ENCODE measurements at places on chromosomes 6 and 20.

DNA sequence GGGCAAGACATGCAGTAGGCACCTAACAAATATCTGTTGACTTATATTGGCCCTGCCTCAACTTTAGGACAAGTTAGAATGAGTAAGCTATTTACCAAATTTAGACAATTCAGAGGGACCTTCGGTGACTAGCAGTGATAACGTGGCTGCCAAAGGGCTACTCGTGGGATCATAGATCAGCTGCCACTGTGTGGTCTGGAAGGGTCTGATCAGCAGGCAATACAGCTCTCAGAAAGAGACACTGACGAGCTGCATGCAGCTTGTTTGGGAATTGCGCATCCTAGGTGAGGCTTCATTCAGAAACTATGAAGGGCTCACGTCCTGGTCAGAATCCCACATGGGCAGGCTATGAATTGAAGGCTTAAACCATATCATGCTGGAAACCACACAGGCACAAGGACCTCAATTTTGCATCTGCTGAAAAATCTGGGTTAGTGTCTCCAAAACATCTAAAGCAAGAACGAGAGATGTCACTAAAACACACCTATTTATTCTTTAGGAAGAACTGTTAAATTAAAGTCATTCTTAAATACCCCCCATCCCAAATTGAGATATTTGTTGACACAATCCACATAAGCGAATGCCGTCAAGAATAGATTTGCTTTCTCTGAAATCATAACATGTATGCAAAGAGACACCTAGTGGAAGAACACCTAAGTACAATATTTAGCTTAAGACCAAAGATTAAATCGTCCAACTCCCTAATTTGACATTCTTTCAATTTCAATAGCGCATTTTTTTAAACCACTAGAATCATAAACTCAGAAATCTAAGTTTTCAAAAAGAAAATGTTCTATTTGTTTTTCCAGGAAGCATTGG is 79.6 kb downstream of the IPCEF1 start:
- DNase-seq, result no peak

- peak; percentile 56 for DNase-seq
These were observed 145.6 kb downstream of the GJA10 start for GRCh38 chr6:90039911-90040310.

DNA sequence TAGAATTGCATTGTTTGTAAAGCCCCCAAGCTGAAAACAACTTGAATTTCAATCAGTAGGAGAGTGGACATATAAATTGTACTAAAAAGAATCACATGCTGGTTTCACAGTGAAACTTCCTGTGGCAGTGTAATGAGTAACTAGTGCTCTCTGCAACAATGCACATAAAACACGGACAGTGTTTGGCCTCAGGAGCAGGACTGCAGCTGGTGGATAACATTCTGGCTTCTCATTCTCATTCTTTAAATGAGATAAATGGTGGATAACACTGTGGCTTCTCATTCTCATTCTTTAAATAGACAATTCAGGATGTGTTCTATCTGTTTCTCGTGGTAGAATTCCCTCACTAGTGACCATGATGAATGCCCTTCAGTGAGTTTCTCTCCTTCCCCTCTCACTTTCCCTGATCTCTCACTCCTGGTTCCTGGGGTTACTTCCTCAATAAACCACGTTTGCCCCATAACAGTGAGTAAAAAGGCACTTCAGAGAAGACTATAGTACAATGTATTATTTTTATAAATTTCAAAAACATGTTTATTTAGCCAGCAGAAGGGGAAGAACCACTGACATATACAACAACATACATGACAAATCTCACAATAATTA is 59.9 kb downstream of the SLC22A2 start:
- no peak for DNase-seq

- no peak for DNase-seq
These were observed 4.1 kb downstream of the HLA-C start for GRCh38 chr6:31267651-31268368.

- no peak for DNase-seq
These were observed 3.4 kb downstream of the CYB5R4 start for GRCh38 chr6:83862776-83863471.

DNA sequence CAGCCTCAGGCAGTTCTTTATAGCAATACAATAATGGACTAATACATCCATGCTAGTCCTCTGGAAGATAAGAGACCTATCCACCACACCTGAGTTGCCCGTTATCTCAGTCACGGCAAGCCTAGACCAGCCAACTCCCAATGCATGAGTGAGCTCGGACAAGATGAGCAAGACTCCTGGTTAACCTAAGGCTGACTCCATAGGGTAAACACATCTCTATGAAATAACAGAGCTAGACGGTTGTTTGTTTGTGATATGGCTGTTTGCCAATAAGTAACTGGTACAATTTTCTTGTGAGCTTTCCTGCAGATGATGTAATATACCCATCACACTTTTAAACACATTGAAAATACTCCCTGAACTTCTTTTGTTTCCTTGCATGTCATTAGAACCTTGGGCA is 70.6 kb upstream of the PHACTR1 start:
- no peak for DNase-seq

GRCh38 chr6:2725999-2726567 is 24.6 kb downstream of the MYLK4 start:
- DNase-seq, result no peak

- DNase-seq, result no peak
These were observed 380.3 kb downstream of the DHX35 start for GRCh38 chr20:39342463-39342862.

DNA sequence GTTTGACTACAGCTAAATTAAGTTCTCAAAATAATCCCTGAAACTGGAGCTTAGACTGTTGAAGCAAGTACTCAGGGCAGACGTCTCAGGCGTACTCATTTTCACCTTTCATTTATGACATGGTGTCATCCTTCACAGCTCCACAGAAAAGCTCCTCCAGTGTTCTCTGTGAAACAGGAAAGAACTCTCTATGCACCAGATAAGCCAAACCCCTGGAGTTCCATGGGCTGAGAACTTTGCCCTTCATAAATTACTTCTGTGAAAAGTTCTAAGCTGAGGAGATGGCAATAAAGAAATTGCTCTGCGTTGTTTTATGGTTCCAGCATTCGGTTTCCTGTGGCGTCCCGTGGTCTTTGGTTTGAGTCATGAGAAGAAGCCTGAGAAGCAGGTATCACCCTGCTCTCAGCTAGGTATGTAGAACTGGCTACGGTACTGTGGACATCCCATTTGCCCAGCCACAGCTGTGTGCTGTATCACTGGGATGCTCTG is 20.2 kb upstream of the RREB1 start:
- no peak for DNase-seq

DNA sequence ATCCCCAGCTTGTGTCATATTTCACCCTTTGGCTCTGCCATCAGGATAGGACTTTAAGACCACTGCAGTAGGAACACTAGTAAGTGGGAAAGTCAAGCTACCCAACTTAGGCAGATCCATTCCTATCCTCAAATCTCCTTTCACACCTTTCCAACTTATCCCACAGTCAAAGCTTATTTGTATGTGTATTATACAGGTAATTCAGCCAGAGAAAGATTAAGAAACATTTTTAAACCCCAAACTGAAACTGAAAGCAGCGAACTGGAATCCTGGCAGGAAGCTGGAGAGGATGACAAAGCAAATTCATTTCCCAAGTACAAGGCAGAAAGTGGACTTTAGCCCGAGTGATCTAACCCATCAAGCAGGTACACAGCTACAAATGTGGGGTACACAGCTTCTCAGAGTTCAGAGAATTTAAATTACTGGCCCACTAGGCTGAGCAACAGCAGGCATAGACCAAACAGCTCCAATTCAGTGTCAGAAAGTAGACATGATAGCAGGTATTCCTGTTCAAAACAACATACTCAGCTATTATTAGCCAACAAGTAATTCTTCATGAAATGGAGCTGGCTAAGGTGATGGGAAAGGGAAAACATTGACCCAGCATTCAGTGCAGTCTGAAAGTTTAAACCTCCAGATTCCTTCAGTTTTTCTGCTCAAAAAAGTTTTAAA is 39.1 kb downstream of the ILRUN start:
- DNase-seq, result peak; percentile 65

DNA sequence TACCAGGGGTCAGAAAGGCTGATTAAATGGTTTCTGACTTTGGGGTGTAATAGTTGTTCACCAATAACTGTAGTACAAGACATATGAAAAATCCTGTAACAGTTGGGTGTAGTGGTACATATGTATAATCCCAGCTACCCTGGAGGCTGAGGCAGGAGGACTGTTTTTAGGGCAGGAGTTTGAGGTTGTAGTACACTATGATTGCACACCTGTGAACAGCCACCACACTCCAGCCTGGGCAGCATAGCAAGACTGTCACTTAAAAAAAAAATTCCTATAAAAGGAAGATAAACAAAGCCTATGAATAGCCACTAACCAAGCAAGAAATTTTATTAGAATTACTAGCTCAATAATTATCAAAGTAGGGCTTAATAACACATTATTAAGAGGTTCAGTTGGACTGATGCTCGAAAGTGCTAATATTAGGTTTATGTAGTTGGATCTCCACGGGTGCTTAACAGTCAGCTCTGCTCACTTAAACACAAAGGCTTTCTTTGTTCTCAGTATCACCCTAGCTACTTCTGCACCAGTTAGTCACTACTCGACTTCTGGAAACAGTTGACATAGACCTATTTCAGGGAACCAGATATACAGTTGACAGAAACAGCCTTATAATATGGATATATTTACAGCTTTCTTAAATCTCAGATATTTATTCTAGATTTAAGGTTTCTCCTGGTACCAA is 113.0 kb downstream of the MTFR2 start:
- no peak for DNase-seq

DNA sequence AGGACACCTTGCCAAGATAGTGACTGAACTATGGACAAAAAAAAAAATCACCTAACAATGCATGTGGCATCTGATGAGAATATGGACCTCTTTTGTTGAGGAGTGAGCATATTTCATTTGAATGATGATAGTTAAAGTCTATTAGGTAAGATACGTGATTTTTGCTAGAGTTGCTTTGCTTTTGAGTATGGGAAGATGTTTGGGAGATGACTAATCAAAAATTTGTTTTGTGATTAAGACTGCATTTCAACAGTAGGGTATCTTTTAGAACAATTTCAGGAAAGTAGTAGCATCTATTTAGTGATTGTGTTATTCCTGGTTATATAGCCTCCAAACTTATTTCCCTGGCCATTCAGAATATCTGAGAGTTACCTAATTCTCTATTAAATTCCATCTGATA is 878.6 kb upstream of the CITED2 start:
- DNase-seq, result peak; percentile 24

- no peak for DNase-seq
These were observed 5.9 kb upstream of the SULF2 start for GRCh38 chr20:47791084-47791599.

DNA sequence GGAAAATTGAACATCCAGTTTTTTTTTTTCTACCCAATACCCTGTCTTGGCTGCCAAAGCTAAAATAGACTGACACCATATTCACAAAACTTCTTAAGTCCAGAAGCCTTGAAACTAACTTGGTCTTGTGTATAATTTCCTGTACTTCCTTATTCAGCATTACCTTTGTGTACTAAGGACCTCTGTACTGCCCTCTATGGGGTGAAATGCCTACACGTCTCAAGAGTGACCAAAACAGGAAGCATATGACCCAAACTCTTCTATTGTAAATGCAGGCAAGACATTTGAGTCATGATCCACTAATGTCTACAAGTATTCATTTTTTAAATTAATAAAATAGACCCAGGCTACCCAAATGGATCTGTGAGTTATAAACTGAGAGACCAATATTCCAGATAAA is 50.4 kb downstream of the HMGCLL1 start:
- no peak for DNase-seq

DNA sequence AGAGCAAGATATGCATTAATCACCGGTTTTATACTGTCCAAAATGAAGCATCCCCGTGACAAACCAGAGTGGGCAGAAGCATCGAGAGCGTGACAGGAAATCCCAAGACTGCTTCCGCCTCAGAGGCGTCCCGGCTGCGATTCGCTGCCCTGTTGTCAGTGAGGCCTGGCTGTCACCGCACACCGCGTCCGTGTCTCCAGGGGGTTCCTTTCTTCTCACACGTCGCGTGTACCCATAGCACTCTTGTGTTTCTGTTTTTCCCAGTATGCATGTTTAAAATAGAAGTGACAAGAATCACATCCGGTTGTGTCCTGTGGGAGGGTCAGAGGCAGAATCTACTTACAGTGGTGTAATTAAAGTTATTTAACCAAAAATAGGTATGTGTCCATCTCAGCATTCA is 8.3 kb upstream of the ADRM1 start:
- no peak for DNase-seq

GRCh38 chr6:168835991-168836390 is 395.0 kb downstream of the SMOC2 start:
- no peak for DNase-seq

DNA sequence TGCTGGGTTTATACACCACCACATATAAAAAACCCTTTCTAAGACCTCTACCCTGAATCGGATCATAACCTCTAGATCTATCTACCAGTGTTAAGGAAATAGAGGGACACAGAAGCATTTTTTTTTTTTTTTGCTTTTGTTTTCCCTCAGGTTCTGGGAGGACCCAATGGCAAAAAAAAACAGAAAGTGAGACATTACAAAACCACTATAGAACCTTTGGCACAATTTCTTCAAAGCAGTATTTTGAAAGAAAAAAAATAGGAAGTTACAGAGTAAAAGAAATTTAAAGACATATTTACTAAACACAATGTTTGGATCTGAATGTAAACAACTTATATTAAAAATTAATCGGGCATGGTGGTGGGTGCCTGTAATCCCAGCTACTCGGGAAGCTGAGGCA is 1258.7 kb upstream of the GJE1 start:
- DNase-seq, result no peak

- no peak for DNase-seq
These were observed 695.3 kb downstream of the MAFB start for GRCh38 chr20:39993742-39994141.

DNA sequence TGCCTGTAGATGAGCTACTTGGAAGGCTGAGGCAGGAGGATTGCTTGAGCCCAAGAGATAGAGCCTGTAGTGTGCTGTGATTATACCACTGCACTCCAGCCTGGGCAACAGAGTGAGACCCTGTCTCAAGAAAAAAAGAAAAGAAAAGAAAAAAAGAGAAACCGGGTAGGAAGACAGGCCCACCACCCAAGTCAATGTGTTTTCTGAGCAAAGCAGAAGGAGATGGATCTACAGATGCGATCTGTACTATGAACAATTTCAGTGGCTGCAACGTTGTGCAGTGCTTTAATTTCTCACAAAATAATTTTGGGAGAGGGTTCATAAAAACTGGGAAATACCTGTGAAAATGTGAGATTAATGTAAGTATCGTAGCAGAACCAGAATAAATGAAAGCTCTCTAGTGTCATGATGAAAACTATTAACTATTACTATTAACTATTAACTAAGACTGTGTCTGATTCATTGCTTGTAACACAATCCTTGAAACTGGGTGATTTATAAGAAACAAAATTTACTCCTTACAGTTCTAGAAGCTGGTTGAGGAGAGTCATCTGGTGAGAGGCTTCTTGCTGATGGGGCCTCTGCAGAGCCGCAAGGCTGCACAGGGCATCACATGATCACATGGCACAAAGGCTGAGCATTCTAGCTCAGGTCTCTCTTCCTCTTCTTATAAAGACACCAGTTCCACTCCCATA is 233.1 kb upstream of the ZNF217 start:
- no peak for DNase-seq

- DNase-seq, result no peak
These were observed 3.7 kb upstream of the TAF8 start for GRCh38 chr6:42046464-42047212.

All from GM04503 (cell line).